ENCODE measurements at places on chromosomes 4 and X. TPM values are rescaled to one million over a fixed set of nuclear protein-coding genes. Genes with fewer than 3 reads are reported as not detected.

- DNase-seq, result no peak
Observed at GRCh38 chrX:133771086-133771646, 214.2 kb downstream of the GPC3 start.

PRSS12 gene
- 19.3 TPM for total RNA-seq

GBA3 gene
- total RNA-seq, result not detected

GRCh38 chrX:53279296-53280237 is 1.8 kb downstream of the IQSEC2 start:
- DNase-seq, result no peak

DNA sequence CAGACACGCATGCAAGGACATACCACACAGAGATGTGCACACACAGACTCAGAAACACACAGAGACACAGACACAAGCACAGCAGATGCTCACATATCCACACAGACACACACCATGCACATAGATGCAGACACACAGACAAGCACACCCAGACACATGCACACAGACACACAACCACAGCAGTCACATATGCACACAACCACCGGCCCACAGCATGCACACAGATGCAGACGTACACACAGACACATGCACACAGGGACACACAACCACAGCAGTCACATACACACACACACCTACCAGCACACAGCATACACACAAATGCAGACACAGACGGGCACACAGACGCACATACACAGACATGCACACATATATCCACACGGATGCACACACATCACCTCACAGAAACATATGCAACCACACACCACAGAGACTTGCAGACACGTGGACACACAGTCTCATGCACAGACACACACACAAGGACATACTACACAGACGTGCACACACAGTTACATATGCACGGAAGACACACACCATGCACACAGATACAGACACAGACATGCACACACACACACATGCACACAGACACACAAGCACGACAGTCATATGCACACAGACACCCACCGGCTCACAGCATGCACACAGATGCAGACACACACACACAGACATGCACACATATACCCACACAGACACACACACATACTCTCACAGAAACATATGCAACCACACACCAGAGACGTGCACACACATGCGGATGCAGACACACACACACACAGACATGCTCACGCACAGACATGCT is 25.2 kb upstream of the SLC25A6 start:
- no peak for DNase-seq

DNA sequence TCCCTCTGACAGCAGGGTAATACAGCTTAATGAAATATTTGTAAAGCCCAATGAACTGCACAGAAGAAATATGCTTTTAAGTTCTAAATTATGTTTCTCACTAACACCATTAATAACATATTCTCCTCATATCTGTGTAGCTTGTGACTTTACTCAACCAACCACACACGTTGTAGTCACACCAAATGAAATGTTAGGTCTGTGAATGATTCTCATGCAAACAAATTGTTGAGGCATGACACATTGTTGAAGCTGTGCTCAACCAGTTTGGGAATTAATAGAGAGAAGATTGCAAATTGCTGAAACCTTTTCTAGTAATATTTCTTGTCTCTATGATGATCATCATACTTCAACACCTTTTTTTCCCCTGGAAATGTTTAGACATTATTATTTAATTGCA is 645.9 kb downstream of the PCDH7 start:
- no peak for DNase-seq

CFAP47 gene
- total RNA-seq, result not detected

GNL3L gene
- 49.2 TPM for total RNA-seq

RTL3 gene
- 0.32 TPM for total RNA-seq

RUFY3 gene
- total RNA-seq, result 56.7 TPM

DNA sequence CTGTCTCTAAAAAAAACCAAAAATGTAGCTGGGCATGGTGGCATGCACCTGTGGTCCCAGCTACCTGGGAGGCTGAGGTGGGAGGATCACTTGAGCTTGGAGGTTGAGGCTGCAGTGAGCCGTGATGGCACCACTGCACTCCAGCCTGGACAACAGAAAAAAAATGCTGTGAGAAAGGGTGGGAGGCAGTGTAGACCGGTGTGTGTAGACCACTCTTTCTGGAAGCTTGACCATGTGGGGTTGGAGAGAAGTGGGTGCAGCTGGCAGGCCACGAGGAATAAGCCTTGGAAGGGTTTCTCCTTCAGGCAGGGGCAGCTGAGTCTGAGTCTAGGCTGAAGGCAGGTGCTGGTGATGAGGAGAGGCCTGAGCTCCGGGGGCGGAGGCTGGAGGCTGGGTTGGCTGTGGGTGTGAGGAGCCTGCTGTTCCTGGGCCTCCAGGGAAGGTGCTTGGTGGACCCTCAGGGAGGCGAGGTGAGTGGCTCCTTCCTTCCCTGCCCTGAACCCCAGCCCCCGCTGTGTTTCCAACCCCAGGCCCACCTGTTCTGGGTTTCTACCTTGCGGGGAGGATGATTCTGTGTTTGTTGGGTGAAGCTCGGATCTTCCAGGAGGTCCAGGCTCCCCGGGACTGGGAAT is 9.3 kb upstream of the TBC1D14 start:
- no peak for DNase-seq

KLKB1 gene
- total RNA-seq, result not detected

DNA sequence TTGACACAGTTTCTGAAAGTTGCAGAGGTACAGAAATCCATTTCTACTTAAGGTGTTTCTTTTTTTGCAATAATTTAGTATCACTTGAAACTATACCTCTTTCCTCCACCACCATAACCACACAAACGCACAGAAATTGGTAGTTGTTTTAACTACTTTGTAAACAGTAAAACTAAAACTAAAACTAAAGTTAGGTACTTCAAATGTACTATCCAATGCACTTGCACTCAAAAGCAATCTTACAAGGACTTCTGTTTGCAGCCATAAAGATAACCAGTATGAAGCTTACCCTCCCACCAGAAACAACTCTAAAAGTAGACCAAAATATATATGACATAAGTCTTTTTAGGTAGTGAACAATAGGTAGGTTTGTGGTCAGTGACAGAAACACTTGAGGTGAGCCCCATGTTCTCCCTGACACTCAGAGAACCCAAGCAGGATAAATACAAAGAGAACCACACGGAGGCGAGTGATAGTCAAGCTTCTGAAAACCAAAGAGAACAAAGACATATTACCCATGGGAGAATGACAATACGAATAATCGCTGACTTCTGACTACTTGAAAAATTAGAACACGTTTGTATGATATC is 72.2 kb upstream of the VBP1 start:
- no peak for DNase-seq

All from fibroblast of villous mesenchyme (primary cell).